Urothelium cell line (cell line): ENCODE measurements at places on chromosomes 12 and 14.

- DNase-seq = peak; percentile 67
Measured at GRCh38 chr12:54017027-54017788, 8.4 kb downstream of the HOXC8 start.

DNA sequence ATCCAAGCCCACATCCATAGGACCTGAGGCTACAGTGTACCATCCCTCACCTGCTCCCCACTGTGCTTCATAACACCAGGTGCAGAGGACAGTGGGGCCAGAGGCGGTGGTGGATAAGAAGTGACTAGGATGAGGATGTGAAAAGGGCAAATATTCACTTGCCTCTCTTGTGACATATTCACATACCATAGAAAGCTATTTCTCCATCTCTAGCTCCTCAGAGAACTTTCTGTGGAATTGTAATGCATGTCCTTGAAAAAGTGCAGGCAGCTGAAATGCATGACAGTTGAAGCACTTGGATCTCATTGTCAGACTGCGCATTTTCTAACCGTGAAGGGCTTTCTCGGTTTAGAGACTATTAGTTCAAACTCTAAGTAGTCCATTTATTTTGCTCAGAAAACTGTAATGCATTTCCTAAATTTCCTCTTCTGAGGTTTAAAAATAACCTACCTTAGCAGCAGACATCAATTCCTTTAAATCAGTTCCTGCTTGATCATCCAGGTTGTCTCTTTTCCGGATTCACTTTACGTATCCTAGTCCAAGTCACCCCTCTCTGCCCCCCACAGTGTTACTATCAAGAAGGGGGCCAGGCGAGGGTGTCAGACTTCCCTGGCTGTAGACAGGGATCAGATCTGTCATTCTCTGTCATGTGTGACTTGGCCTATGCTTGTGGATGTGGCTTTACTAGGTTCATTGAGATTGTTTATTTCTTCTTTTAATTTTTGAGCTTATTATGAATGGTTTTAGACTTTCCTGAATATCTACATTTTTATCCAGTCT is 984.0 kb upstream of the TMEM132C start:
- no peak for DNase-seq

DNA sequence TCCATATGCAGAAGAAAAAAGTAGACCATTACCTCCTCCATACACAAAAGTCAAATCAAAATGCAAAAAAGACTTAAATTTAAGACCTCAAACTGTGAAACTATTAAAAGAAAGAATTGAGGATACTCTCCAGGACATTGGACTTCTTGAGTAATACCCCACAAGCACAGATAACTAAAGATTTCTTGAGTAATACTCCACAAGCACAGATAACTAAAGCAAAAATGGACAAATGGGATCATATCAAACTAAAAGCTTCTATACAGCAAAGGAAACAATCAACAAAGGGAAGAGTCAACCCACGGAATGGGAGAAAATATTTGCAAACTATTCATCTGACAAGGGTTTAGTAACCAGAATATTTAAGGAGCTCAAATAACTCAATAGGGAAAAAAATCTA is 427.9 kb downstream of the CCDC91 start:
- no peak for DNase-seq

DNA sequence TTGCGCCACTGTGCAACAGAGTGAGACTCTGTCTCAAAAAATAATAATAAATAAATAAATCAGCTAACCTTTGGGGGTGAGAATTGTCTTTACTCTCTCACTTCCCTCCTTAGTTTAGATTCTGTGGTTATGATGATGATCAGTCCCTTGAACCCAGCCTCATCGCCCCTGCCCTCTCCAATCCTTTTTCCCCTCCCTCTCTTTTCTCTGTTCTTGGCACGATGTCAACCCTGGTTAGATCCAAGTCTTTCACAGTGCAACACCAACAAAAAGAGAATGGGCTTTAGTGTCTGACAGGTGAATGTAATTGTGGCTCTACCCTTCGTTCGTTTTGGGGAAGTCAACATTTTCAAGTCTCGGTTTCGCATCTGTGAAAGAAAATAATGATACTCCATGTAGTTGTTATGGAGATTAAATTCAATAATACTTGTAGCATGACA is 59.0 kb downstream of the NTN4 start:
- DNase-seq = no peak

DNA sequence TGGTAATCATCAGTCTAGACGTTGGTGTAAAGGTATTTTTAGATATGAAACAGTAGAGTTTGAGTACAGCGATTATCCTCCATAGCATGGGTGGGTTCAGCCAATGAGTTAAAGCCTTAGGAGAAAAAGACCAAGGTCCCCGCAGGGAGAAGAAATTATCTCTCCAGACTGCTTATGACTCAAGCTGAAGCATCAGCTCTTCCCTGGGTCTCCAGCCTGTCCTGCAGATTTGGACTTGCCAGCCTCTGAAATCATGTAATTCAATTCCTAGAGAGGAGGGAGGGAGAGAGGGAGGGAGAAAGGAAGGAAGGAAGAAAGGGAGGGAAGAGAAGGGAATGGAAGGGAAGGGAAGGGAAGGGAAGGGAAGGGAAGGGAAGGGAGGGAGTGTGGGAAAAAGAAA is 12.0 kb upstream of the DTX1 start:
- no peak for DNase-seq

DNA sequence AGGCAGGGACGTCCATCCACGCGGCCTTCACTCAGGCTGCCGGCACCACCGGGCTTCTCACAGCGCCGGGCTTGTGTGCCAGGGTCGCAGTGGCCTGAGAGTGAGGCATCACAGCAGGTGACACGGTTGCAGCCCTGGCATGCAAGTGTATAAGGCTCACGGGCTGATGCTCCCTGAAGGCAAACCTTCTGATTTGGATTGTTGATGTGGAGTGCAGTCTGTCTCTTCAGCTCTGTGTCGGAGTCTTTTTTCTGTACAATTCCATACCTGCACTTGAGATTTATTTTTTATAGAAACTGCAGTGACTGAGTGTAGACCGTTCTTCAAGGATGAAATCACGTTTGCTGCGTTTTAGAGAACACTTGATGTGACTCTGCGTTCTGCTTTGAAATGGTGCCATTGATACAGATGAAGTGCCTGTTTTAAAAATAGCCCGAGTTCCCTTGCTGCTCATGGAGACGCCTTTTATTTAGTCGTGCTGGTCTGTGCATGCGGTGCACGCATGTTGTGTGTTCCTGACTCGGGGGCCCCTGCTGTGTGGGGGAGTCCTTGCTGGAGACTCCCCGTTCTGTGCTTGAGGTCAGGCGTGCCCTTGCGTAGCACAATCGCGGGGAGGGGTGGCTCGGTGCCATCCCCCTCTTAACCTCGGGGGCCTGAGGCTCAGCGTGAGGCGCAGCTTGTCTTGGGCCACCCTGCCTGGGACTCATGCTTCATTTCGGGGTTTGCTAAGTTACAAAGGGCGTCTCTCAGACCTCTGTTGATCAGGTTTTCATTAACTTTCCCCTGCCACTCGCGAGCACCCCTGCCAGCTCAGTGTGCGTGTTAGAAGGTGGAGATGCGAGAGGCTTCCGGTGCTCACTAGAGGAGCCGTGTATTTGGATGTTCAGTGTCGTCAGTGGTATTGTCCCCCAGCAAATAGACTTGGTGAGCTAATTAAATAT is 21.6 kb upstream of the AMN start:
- DNase-seq = no peak

GRCh38 chr12:120209851-120210250 is 8.9 kb upstream of the RPLP0 start:
- DNase-seq = no peak
